ENCODE measurements at places on chromosomes 16 and 17.

DNA sequence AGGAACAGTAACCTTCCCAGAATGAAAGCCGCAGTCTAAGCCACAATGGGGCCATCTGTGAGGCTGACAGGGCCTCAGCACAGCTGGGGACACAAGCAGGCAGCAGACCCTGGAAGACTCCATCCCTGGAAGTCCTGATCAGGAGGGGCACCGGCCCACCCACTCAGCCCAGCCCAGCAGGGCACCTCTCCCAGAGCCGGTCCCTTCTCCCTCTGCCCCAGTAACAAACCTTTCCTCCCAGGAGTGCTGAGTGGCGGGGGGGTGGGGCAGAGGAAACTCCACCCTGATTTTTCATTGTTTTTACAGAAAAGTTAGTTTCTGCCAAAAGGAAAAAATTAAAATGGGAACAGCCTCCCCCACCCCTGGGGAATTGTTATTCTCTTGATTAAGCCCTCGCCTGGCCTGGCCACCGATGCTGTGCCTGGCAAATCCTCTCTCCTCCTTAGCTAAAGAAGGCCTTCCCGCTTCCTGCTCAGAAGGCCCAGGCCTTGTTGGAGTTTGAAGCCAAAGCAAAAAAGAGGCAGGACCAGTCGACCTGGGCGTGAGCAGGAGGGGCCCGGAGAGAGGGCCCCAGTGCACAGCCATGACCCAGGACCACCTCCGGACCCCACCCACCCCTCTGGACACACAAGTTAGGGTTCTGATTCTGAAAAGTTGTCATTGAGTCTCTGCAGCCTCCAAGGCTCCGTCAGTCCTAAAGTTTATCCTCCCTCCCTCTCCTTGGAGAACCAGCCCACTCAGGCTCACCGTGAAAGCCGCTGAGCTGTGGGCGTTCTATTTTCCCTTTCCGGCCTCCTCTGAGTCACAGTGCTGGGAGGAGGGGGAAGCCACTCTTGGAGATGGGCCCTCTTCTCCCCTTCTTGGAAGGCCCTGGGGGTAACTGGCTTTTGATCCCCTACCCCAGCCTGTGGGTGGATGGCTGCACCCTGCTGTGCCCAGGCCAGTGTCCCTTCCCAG, 128.4 kb upstream of the TNRC6C start:
- DNase-seq, result no peak

DNA sequence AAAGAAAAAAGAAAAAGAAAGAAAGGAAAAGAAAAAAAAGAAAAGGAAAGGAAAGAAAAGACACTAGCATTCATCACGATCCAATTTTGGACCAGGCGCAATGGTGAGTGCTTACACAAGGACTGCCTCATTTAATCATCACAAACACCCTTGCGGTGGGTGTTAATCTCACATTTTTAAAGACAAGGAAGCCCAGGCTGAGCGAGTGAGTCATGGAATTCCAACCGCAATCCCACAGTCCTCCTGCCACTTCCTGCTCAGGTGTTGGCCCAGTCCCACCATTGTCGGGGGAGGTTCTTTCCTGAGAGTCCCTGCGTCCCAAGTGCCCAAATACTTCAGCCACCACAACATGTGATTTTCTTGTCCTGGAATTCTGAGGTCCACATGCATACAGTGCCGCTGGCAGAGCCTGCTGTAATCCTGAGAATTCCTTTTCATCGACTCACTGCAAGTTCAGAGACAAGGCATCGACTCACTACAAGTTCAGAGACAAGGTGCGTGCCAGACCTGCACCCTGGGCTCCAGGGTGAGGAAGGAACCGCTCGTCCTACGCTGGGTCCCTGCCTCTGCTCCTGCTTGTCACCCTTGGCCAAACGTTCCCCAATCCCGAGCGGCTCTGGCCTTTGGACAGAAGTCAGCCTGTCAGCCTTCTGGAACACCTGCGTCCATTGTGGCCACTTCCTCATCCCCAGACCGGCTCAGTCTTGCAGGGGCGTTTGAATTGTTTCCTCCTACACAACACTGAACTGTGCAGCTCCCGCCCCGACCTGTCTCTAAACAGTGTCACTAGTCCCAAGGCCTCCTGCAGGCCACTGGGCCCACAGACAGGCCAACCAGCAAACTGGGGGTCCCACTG, 5.8 kb downstream of the ZG16B start:
- DNase-seq, result peak; percentile 75

- DNase-seq, result no peak
These were observed 19.3 kb downstream of the IGFBP4 start for GRCh38 chr17:40462343-40463121.

GRCh38 chr17:30309591-30309990, 17.8 kb upstream of the BLMH start:
- no peak for DNase-seq

- DNase-seq, result no peak
These were observed 8.5 kb downstream of the ARMC7 start for GRCh38 chr17:75118307-75118706.

- no peak for DNase-seq
These were observed 10.6 kb upstream of the RFFL start for GRCh38 chr17:35073991-35074627.

- no peak for DNase-seq
These were observed 42.2 kb downstream of the STX8 start for GRCh38 chr17:9533441-9533840.

GRCh38 chr16:57282510-57283213, 1.8 kb downstream of the PLLP start:
- DNase-seq, result peak; percentile 12

- DNase-seq, result no peak
These were observed 44.5 kb upstream of the SSTR5 start for GRCh38 chr16:1028056-1028455.

DNA sequence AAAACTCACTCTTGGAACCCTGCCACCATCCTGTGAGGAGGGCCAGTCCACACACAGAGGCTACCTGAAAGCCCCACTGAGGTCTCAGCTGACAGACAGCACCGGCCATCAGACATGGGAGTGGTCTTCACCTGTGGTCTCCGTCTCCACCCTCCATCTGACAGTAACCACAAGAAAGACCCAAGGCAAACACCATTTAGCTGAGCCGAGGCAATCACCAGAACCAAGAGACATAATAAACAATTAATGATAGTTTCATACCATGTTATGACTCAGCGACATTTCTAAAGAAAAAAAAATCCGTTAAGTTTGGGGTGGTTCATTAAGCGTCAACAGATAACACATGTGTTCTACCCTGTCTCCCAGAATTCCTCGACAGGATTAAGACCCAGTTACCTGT, 6.1 kb upstream of the EVPLL start:
- no peak for DNase-seq

- DNase-seq, result no peak
These were observed 17.8 kb upstream of the KIF19 start for GRCh38 chr17:74307984-74308773.

GRCh38 chr17:12974005-12974531, 43.8 kb downstream of the ELAC2 start:
- DNase-seq, result no peak

- no peak for DNase-seq
These were observed 21.6 kb upstream of the RASL10B start for GRCh38 chr17:35709874-35710273.

- no peak for DNase-seq
These were observed 66.6 kb upstream of the RPH3AL start for GRCh38 chr17:419073-419735.

DNA sequence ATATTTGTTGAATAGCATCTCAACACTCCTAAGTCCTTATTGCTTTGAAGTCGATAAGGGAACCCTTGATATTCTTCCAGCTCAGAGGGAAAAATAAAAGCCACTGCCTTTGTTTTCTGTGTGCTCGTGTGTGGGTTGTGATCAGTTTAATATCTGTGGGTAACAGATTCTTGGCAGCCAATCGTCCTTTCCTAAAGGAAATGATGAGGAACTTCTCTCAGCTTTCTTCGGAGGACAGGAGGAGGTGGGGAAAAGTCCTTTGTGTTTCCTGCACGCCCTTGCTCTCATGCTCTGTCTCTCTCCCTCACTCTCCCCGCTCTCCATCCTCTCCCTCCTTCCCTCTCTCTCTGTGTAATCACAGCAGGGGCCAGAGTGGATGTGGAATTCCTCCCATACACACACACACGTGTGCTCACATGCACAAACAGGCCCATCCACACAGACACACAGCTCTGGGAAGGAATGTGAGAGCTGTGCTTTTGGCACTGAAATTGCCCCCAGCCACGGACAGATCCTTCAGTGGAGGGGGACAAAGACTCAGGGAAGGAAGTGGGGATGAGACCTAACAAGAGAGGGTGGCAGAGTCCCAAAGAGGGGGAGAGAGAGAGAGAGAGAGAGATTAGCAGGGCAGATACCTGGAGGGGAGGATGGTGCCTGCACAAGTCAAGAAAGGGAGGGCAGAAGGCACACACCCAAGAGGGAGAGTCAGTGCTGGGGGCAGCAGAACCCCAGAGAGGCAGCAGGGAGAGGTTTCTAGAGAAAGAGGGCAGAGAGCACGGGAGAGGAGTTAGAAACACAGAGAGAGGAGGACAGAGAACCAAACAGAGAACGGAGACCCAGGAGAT, 83.5 kb upstream of the PLCG2 start:
- DNase-seq, result no peak

DNA sequence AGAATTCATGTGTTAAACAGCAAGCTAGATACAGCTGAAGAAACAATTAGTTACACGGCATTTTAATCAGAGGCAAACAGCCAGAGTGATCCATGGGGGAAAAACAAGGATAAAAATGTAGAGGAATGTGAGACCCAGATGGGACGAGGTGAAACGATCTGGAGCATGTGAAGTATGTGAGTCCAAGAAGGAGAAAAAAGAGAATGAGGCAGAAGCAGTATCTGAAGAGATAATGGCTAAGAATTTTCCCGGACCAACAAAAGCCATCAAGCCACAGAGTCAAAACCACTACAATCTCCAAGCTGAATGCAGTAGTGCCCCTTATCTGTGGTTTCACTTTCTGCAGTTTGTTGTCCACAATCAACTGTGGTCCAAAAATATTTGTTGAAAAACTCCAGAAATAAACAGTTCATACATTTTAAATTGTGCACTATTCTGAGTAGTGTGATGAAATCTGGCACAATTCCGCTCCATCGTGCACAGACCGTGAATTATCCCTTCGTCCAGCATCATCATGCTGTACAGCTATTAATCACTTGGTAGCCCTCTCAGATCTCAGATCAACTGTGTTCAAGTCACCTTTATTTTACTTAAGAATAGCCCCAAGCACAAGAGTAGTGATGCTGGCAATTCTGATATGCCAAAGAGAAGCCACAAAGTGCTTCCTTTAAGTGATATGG, 18.8 kb downstream of the MYH10 start:
- no peak for DNase-seq
